ENCODE measurements at places on chromosomes 1 and 21.

DNA sequence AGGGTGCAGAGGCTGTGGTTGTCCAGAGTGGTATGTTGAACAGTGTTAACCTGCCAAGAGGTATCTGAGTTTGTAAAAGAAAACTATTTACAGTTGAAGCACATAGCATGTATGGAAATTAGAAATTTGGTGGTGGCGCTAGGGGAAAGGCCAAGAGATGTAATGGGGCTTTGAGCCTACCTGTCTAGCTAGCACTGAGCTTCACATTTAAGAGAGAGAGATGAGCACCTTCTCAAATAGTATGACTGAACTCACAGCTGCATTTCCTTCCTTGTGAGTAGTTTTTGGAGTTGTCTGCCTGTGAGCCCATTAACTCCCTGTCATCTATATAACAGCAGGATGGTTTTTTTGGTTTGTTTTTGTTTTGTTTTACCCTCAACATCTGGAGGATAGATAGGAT, 4.0 kb downstream of the CLIC4 start:
- H3K27ac ChIP-seq, result peak overlapping the region; percentile 98
- peak overlapping the region; percentile 98 for H3K4me3 ChIP-seq
- H3K27me3 ChIP-seq, result no peaks in the 10 kb centered on the region
- DNase-seq, result no peak

DNA sequence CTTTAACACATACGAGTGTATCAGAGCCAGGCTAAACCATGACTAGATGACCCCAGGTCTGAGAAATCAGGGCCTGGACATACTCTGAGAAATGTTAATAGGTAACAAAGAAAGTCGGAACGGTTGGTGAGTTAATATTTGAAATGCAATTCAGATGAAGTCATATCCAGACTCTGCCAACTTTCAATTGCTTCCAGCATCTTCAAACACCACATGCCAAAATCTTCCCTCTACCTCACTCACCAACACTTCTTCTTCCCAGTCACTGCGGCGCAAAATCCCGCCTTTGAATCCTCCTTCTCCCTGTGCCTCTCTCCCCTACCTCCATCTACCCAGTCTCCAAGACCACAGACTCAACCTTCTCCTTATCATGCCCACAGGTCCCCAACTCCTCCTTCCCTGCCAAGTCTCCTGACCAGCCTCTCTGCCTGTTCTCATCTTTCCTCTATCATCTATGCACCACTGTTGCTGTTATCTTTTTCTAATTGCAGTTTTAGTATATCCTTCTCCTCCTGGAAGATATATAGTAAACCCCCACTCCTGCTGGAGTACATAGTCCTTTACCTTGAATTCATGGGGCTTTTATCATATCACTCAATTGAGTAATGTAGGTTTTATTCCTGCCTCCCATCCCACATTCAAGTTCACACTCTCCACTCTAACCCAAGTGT, 41.3 kb downstream of the ZBTB18 start:
- no peak overlapping the region for H3K4me3 ChIP-seq
- H3K36me3 ChIP-seq, result no peaks in the 10 kb centered on the region
- H3K27ac ChIP-seq, result no peak overlapping the region
- peaks cover 31% of the 10 kb centered on the region for H3K27me3 ChIP-seq
- no peak for DNase-seq

DNA sequence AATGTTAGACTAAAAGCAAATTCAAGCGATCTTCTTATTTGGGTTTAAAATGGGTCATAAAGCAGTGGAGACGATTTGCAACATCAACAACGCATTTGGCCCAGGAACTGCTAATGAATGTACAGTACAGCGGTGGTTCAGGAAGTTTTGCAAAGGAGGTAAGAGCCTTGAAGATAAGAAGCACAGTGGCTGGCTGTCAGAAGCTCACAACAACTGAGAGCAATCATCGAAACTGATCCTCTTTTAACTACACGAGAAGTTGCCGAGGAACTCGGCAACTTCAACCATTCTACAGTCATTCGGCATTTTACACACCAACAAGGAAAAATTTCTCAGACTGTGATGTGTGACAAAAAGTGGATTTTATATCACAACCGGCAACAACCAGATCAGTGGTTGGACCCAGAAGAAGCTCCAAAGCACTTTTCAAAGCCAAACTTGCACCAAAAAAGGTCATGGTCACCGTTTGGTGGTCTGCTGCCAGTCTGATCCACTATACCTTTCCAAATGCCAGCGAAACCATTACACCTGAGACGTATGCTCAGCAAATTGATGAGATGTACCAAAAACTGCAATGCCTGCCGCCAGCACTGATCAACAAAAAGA, 47.9 kb downstream of the ASH1L start:
- no peak overlapping the region for H3K4me3 ChIP-seq
- peaks cover 33% of the 10 kb centered on the region for H3K4me1 ChIP-seq
- peaks cover 10% of the 10 kb centered on the region for H3K36me3 ChIP-seq
- no peak overlapping the region for H3K27ac ChIP-seq

- H3K4me1 ChIP-seq, result no peaks in the 10 kb centered on the region
- no peaks in the 10 kb centered on the region for H3K36me3 ChIP-seq
- H3K4me3 ChIP-seq, result no peak overlapping the region
- no peaks in the 10 kb centered on the region for H3K27me3 ChIP-seq
- no peak overlapping the region for H3K27ac ChIP-seq
Observed at GRCh38 chr1:198465201-198466144, 75.0 kb downstream of the ATP6V1G3 start.

GRCh38 chr1:92964316-92964715, 3.1 kb upstream of the DIPK1A start:
- no peak overlapping the region for H3K27ac ChIP-seq
- H3K4me1 ChIP-seq, result peaks cover 25% of the 10 kb centered on the region
- no peak overlapping the region for H3K4me3 ChIP-seq

GRCh38 chr1:13732971-13733667, 33.1 kb downstream of the PRDM2 start:
- no peak overlapping the region for H3K27ac ChIP-seq
- H3K4me1 ChIP-seq, result no peaks in the 10 kb centered on the region
- no peaks in the 10 kb centered on the region for H3K36me3 ChIP-seq
- DNase-seq, result no peak

DNA sequence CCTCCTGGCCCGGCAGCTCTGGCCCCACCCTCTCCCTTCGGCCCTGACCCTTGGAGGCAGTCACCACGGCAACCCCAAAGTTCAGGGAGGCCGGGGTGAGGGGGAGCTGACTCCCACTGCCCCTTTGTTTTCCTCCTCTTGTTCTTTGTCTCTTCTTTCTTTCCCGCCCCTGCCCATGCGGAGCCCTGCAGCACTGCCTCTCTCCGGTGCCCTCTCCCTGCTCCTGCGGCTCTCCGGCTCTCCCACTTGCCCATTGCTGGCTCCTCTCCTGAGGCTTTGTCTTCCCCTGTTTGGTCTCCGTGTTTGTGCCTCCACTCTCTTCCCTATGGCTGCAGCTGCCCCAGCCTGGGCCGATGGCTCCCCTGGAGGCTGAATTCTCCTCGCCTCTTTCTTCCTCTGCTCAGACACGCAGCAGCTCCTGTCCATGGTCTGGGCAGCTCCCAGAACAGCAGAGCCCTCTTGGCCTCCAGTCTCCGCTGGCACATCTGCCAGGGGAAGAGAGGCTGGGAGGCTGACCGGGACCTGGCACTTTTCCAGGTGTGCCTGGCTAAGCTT, 5.8 kb downstream of the CELSR2 start:
- H3K4me3 ChIP-seq, result no peak overlapping the region
- peaks cover 5% of the 10 kb centered on the region for H3K27me3 ChIP-seq
- no peaks in the 10 kb centered on the region for H3K36me3 ChIP-seq
- peak overlapping the region; percentile 79 for H3K27ac ChIP-seq
- H3K4me1 ChIP-seq, result peaks cover 25% of the 10 kb centered on the region

GRCh38 chr1:59276439-59276851, 20.4 kb upstream of the FGGY start:
- DNase-seq, result no peak
- peak overlapping the region; percentile 41 for H3K27ac ChIP-seq
- H3K4me3 ChIP-seq, result no peak overlapping the region
- H3K27me3 ChIP-seq, result no peaks in the 10 kb centered on the region

GRCh38 chr1:39167632-39168209, 36.8 kb upstream of the MACF1 start:
- H3K27ac ChIP-seq, result no peak overlapping the region
- H3K4me1 ChIP-seq, result peaks cover 63% of the 10 kb centered on the region
- no peak overlapping the region for H3K4me3 ChIP-seq
- DNase-seq, result no peak
- no peaks in the 10 kb centered on the region for H3K36me3 ChIP-seq

DNA sequence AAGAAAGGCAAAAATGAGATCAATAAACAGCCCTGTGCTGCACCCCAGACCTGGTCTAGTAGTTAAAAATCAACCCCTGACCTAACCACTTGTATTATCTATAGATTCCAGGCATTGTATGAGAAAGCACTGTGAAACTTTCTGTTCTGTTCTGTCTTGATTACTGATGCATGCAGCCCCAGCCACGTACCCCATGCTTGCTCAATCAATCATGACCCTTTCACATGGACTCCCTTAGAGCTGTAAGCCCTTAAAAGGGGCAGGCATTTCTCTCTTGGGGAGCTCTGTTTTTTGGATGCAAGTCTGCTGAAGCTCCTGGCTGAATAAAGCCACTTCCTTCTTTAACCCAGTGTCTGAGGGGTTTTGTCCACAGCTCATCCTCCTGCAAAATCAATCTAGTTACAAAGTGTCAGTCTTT, 24.2 kb upstream of the CD34 start:
- H3K27me3 ChIP-seq, result no peaks in the 10 kb centered on the region
- H3K4me3 ChIP-seq, result no peak overlapping the region
- no peak overlapping the region for H3K27ac ChIP-seq
- DNase-seq, result no peak
- no peaks in the 10 kb centered on the region for H3K36me3 ChIP-seq

GRCh38 chr21:28159396-28159795, 833.3 kb downstream of the LTN1 start:
- H3K36me3 ChIP-seq, result no peaks in the 10 kb centered on the region
- no peak for DNase-seq
- H3K4me1 ChIP-seq, result no peaks in the 10 kb centered on the region
- no peaks in the 10 kb centered on the region for H3K27me3 ChIP-seq
- no peak overlapping the region for H3K4me3 ChIP-seq
- no peak overlapping the region for H3K27ac ChIP-seq

DNA sequence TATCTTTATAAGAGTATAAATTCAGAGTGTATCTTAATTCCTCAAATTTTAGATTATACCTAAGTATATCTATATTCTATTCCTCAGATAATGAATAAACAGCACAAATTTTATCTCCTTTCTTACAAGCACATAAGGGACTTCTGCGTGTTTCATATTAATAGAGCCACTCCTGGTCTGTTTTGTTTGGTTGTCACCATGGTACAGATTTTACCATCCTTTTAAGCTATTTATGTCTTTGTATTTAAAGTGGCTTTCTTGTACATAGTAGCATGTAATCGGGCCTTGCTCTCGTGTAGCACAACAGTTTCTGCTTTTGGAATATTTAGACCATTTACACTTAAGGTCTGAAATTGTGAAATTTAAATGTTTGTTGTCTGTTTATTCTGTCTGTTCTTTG, 52.6 kb upstream of the SLC35A3 start:
- peaks cover 26% of the 10 kb centered on the region for H3K4me1 ChIP-seq

- H3K27ac ChIP-seq, result no peak overlapping the region
- H3K27me3 ChIP-seq, result peaks cover 25% of the 10 kb centered on the region
- no peaks in the 10 kb centered on the region for H3K36me3 ChIP-seq
- no peak for DNase-seq
- peaks cover 6% of the 10 kb centered on the region for H3K4me1 ChIP-seq
Observed at GRCh38 chr1:69573911-69574310, 6.2 kb downstream of the LRRC7 start.

DNA sequence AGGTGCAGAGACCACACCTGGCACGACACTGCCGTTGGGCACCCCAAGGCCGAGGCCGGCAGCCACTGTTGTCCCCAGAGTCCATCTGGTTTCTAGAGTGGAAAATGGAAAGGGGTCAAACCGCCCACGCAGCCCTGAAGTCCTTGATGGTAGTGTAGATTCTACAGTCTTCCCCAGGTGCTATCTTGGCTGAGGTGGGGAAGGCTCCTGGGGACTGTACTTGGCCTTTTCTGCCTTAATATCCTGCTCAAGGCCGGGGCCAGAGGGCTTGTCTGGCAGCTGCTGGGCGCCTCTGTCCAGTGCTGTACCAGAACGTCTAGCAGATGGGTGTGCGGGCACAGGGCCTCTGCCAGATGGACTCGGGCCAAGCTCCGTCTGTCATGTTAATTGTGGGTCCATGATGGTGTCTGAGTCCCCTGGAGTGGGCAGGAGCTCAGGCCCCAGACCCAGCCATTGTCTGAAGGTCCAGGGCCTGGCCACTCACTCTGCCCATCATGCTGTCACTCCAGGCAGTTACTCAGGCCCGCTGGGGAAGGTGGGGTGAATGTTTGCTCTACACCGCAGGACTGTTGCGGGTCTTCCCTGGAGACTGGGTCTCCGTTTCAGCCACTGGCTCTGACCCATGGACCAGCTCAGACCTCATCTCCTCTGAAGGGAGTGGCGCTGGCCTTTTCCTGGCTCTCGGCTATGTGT, 161.9 kb upstream of the COL6A1 start:
- no peak for DNase-seq
- no peaks in the 10 kb centered on the region for H3K36me3 ChIP-seq
- no peak overlapping the region for H3K27ac ChIP-seq
- no peak overlapping the region for H3K4me3 ChIP-seq
- peaks cover 15% of the 10 kb centered on the region for H3K27me3 ChIP-seq
- no peaks in the 10 kb centered on the region for H3K4me1 ChIP-seq

DNA sequence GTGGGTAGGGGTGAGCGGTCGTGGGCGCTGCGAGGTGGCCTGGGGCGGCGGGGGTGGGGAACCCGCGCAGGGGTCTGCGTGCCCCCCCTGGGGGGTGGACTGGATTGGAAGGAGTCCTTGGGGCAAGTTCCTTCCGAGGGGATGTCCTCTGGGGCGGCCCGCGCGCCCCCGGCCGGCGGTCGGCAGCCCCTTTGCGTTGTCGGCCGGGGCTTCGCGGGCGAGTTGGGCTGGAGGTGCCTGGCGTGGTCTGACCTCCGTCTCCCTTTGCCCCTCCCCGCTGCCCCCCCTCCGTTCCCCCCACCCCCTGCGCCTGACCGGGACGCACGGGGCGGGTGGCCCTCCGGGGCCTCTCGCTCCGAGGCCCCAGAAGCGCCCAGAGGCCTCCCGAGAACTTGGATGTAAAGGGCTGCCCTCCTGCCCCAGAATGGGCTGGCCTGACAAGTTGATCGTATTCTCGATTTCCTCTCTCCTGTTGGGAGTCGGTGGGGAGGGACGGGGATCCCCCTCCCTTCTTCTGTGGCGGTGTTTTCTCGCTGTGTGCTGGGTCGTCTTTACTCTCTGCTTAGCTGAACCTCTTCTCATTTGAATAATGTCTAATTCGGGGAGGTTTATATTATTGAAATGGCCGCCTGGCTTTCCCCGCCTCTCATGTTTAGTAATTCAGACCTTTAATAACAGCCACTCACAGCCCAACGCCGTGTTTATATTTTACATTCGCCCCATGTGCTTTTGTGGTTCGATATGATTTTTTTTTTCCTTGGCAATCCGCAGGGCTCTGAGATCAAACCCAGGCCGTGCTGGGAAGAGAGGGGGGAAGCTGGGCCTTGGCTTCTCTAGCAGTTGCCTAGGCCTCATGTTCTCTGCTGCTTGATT, 1.3 kb downstream of the POU2F1 start:
- DNase-seq, result peak; percentile 59
- H3K4me3 ChIP-seq, result peak overlapping the region; percentile 99
- no peaks in the 10 kb centered on the region for H3K36me3 ChIP-seq
- peak overlapping the region; percentile 96 for H3K27ac ChIP-seq
- H3K27me3 ChIP-seq, result no peaks in the 10 kb centered on the region

GRCh38 chr1:172544481-172545104, 11.6 kb downstream of the SUCO start:
- no peak for DNase-seq
- peaks cover 90% of the 10 kb centered on the region for H3K4me1 ChIP-seq
- H3K4me3 ChIP-seq, result no peak overlapping the region
- H3K27me3 ChIP-seq, result no peaks in the 10 kb centered on the region
